NCI-H82 (cell line): ENCODE measurements at places on chromosomes 12 and 14.
A peak's percentile ranks its signal among the peaks of the same experiment; 100 is the strongest.

- DNase-seq = no peak
Measured at GRCh38 chr12:91328451-91328850, 145.8 kb upstream of the DCN start.

GRCh38 chr12:19236656-19237055 is 107.1 kb downstream of the PLEKHA5 start:
- peak; percentile 20 for DNase-seq

- DNase-seq = no peak
Measured at GRCh38 chr14:99351166-99352007, 79.4 kb upstream of the BCL11B start.

DNA sequence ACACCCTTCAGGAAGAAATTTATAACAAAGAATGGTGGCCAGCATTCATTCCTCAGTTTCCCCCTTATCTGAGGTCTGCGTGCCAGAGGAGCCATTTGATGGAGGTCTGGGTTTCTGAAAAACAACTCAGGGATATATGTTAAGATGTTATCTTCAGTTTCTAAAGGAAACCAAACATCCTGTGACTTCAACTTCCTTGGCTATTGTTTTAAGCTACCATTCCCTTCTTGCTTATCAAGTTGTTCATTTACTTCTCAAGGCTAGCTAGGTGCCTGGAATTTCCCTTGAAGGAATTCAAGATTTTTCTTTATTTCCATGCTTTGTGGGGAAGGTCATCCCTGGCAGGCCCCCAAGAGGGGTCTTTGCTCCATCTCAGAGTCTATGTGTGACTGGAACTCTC is 27.1 kb upstream of the OXA1L start:
- no peak for DNase-seq

- DNase-seq = no peak
Measured at GRCh38 chr14:18688346-18688745, 87.4 kb downstream of the OR11H12 start.

DNA sequence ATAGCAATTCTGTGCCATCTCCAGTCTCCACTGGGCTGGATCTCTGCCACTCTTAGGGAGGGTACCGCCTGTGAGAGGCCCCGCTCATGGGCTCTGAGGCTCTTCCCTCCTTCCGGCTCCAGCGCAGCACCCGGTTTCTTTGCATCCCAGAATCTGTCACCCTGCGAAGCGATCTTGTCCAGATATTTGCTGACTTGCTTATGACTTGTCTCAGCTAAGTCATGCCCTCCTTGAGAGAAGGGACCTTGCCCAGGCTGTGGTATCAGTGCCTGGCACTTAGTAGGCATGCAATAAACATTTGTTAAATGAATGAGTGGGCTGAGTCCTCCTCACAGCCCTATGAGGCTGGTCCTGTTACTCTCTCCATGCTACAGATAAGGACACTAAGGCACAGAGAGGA is 13.4 kb downstream of the KRT80 start:
- no peak for DNase-seq

DNA sequence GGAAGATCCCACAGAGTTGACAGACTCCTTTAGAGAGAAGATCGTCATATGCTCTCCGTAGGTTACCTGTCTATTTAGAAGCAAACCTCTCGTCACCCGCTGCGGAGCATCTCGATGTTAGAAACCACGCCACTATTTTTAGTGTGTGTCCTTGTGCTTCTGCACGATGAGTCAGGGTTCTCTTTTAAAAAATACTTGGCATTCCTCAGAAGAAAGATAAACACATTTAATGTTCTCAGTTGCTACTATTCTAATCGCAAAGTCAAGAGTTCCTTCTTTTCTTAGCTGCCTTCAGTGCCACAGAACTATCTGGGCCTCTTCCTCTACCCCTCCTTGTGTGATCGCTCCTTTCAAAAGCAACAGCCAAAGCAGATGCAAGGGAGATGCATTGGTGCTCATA is 192.4 kb downstream of the PELI2 start:
- DNase-seq = no peak

DNA sequence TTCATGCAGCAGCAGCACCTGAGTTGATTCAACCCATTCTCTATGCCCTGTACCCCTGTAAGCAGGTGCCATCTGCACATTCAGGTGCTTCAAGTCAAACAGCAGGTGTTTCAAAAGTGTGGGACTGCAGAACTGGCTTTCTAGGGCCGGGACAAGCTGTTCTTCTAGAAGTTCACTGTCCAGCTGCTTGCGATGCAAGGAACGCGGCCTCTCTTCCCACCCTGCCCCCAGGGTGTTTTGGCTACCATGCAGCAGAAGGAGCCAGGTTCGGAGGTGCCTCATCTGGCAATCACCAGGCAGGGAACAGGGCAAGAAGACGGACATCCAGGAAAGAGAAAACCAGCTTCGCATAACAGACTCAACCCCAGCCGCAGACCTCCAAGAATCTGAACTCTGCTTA is 35.2 kb downstream of the TMEM132D start:
- DNase-seq = no peak
